ENCODE measurements at places on chromosomes 2 and 18.

GRCh38 chr2:166439078-166439477 is 55.0 kb downstream of the SCN7A start:
- DNase-seq = no peak

GRCh38 chr2:227411320-227411989 is 23.7 kb upstream of the SCYGR1 start:
- no peak for DNase-seq

GRCh38 chr2:126507425-126507911 is 148.5 kb upstream of the GYPC start:
- DNase-seq = no peak

DNA sequence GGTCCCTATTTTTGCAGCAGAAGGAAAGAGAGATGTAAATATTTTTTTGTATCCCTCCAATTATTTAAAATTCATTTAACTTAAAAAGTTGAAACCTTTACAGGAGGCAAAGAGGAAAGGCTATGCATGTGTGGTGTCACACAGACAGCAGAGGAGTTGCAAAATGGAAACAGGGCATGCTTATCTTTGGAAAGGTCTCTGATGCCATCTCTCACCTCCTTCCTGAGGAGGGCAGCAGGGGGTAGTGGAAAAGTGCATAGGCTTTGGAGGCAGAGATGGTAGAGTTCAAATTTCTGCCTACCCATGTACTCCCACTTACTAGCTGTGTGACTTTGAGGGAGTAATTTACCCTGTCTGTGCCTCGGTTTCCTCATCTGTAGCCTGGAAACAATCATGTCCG is 99.6 kb upstream of the MCFD2 start:
- DNase-seq = no peak

DNA sequence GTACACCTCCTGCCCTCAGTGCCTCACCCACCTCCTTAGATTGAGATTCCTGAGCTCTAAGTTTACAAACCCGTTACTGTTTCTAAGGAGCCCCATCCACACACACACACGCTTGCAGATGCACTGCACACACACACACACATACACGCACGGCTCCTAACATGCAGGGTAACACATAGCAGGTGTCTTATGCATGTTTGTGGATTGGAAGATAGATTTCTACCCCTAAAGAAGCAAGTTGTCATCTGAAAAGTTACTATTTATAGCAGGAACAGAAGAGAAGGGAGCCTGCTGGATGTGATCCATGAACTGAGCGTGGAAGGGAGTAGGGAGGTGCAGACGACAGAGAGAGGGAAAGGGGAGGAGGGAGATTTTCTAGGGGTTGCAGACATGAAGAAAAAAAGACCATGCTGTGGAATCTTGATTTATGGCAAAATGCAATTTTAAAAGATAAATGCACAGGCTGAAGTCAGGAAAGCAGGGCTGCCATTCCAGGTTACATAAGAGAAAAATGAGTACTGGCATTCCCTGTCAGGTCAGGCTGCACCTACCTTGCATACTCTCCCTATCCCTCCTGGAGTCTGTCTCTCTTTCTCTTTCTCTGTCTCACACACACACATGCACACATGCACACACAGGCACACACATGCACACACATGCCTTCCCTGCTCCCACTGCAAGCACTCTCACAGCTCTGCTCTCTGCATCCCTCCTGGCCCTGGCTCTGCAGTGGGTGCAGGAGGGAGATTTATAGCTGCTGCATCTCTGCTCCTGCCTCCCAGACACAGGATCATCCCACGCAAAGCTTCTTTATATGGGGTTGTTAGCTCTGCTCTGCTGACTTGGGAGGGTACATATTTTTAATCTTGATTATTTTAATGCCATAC is 192.6 kb upstream of the MYT1L start:
- DNase-seq = no peak
